Activated CD4-positive, alpha-beta memory T cell treated with anti-CD3 and anti-CD28 coated beads for 36 hours (primary cell): ENCODE measurements at places on chromosomes 2 and 18. TPM values are rescaled to one million over a fixed set of nuclear protein-coding genes. Genes with fewer than 3 reads are reported as not detected.

The TTR gene
- total RNA-seq, result not detected

The VIT gene
- total RNA-seq, result not detected

The PLCL1 gene
- total RNA-seq, result 1.7 TPM

The LYPD1 gene
- total RNA-seq, result not detected

The GTF2A1L gene
- not detected for total RNA-seq

The ACP1 gene
- 127 TPM for total RNA-seq

The IL1F10 gene
- total RNA-seq, result not detected

The ANKRD30B gene
- not detected for total RNA-seq

The SERPINB13 gene
- not detected for total RNA-seq

The ALS2 gene
- 12.6 TPM for total RNA-seq

The UXS1 gene
- 39.2 TPM for total RNA-seq

The FHOD3 gene
- total RNA-seq, result not detected

The SFTPB gene
- not detected for total RNA-seq

The APLF gene
- 3.1 TPM for total RNA-seq

The OLA1 gene
- total RNA-seq, result 117 TPM

DNA sequence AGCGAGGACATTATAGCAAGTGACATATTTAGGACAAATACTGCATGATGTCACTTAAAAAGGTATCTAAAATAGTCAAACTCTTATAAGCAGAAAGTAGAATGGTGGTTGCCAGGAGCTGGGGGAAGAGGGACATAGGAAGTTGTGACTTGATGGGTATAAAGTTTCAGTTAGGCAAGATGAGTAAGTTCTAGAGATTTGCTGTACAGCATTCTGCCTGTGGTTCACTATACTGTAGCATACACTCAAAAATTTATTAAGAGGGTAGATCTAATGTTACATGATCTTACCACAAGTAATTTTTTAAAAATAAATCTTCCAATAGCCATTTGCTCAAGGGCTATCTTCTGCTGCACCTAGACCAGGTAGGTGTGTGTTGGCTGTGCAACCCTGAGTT, 78.1 kb upstream of the NPAS2 start:
- no peaks in the 10 kb centered on the region for H3K36me3 ChIP-seq
- DNase-seq, result peak; percentile 14
- H3K27me3 ChIP-seq, result no peaks in the 10 kb centered on the region
- H3K27ac ChIP-seq, result no peak overlapping the region
- H3K4me3 ChIP-seq, result no peak overlapping the region

DNA sequence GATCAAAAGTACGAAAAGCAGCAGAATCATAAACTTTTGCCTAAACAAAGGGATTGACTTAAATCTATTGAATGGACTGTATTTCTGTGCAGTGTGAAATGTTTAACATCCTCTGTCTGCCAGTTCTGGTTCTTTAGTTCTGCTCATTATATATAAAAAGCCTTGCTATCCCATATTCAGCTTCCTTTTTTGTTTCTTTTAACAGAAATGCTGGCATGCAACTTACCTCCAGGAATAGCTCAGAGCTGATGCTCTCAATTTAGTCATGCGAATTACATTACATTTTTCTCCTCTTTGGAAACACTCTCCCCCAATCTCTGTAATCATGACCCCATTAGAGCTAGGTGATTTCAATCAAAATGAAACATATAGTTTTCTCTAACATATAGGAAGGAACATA, 73.6 kb downstream of the SPHKAP start:
- no peak overlapping the region for H3K27ac ChIP-seq
- H3K36me3 ChIP-seq, result no peaks in the 10 kb centered on the region
- no peaks in the 10 kb centered on the region for H3K4me1 ChIP-seq
- no peaks in the 10 kb centered on the region for H3K27me3 ChIP-seq
- DNase-seq, result no peak

DNA sequence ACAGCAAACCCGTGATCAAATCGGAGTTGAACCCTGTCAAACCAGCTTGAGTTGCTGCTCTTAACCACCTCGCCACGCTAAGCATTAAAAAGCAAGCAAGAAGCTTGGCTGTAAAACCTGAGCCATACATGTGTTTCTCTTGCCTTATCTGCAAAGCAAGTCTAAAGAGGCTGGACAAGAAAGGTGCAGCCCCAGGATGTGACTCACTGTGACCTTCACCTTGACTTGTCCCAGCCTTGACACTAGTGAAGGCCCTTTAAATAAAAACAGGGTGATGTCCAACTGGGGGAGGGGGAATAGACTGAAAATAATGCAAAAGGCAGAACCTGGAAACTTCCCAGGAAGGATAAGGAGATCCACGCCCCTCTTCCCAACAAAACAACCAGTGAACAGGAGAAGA, 127.6 kb upstream of the NPAS2 start:
- no peak overlapping the region for H3K27ac ChIP-seq
- peaks cover 7% of the 10 kb centered on the region for H3K36me3 ChIP-seq
- no peak overlapping the region for H3K4me3 ChIP-seq
- no peak for DNase-seq
- H3K27me3 ChIP-seq, result peaks cover 7% of the 10 kb centered on the region

- H3K36me3 ChIP-seq, result no peaks in the 10 kb centered on the region
- H3K27me3 ChIP-seq, result peaks cover 2% of the 10 kb centered on the region
- H3K27ac ChIP-seq, result no peak overlapping the region
- DNase-seq, result no peak
- no peaks in the 10 kb centered on the region for H3K4me1 ChIP-seq
- H3K4me3 ChIP-seq, result no peak overlapping the region
Observed at GRCh38 chr2:224004105-224004695, 34.9 kb downstream of the SERPINE2 start.

- no peak for DNase-seq
- H3K27me3 ChIP-seq, result peaks cover 87% of the 10 kb centered on the region
- peaks cover 1% of the 10 kb centered on the region for H3K36me3 ChIP-seq
- no peak overlapping the region for H3K4me3 ChIP-seq
Observed at GRCh38 chr2:222311319-222311977, 12.7 kb upstream of the PAX3 start.

DNA sequence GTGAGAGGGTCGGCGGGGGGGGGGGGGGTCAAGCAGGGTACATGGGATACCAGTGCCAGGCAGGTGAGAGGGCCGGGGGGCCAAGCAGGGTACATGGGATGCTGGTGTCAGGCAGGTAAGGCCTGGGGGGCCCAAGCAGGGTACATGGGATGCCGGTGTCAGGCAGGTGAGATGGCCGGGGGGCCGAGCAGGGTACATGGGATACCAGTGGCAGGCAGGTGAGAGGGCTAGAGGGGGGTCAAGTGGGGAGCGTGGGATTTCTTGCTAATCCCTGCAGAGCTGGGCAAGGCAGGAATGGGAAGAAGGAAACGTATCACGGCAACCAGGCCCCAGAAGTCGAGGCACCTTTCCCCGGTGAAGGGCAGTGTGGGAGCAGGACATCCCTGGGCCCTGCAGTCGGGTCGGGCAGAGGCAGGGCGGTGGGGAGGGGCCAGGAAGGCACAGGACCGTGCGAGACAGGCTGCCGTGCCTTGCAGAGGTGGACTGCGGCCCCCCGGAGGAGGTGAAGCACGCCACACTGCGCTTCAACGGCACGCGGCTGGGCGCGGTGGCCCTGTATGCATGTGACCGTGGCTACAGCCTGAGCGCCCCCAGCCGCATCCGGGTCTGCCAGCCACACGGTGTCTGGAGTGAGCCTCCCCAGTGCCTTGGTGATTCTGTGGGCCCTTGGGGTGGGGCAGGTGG, 49.3 kb downstream of the MTERF4 start:
- no peak overlapping the region for H3K4me3 ChIP-seq
- no peak for DNase-seq
- H3K4me1 ChIP-seq, result no peaks in the 10 kb centered on the region
- H3K27me3 ChIP-seq, result no peaks in the 10 kb centered on the region

DNA sequence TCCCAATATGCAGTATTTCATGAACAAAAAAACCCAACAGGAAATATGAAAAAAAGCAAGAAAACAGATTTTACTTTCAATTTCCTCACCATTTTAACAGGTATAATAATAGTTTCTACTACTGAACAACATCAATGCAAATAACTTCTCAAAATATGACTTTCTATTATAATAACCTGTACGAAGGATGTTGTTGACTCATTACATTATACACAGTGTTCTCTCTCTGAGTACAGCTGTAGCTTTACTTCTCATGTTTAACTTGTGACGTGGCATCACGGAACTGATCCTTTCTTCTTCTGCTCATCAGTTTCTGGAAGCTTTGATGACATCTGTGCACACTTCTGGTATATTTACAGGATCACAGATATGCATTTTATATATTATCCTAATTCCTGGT, 40.0 kb downstream of the FAM228A start:
- peaks cover 34% of the 10 kb centered on the region for H3K36me3 ChIP-seq
- peak; percentile 23 for DNase-seq
- no peak overlapping the region for H3K27ac ChIP-seq
- H3K4me3 ChIP-seq, result no peak overlapping the region
- H3K4me1 ChIP-seq, result peaks cover 13% of the 10 kb centered on the region

- no peaks in the 10 kb centered on the region for H3K27me3 ChIP-seq
- H3K4me3 ChIP-seq, result peak overlapping the region; percentile 14
Observed at GRCh38 chr18:2994020-2994589, 18.8 kb downstream of the LPIN2 start.

- H3K36me3 ChIP-seq, result no peaks in the 10 kb centered on the region
- no peak overlapping the region for H3K4me3 ChIP-seq
- no peaks in the 10 kb centered on the region for H3K4me1 ChIP-seq
- no peaks in the 10 kb centered on the region for H3K27me3 ChIP-seq
- H3K27ac ChIP-seq, result no peak overlapping the region
Observed at GRCh38 chr18:48627216-48627615, 88.4 kb downstream of the CTIF start.

DNA sequence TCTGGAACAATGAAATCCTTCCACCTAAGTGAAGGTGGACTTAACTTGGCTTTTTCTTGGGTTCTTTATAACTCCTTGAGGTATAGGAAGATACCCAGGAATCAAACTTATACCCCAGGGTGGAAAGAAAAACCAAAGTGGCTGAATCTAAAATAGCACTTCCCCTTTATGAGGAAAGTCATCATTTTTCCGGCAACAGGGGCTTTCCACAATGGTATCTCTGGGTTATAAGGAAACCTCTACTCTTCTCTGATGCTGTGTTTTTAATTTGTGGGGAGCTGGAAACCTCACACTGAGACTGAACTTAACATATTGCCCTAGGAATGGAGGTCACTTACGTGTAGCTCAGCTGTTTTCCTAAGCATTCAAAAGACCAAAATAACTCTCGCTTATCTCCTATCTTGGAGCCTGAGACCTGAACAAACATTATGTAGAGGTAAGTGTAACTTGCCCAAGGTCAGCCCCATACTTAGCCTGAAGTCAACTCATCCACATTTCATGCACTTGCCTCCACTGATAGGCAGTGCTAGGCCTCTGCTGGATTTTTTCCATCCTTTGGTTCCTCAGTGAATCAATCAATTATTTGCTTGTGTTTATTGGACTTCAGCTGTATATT, 117.9 kb downstream of the SETBP1 start:
- H3K27me3 ChIP-seq, result peaks cover 3% of the 10 kb centered on the region
- no peak for DNase-seq
- no peak overlapping the region for H3K4me3 ChIP-seq
- peaks cover 4% of the 10 kb centered on the region for H3K36me3 ChIP-seq

- H3K4me3 ChIP-seq, result peak overlapping the region; percentile 28
- no peak overlapping the region for H3K27ac ChIP-seq
- H3K27me3 ChIP-seq, result peaks cover 43% of the 10 kb centered on the region
Observed at GRCh38 chr2:218873359-218874194, 7.1 kb upstream of the WNT10A start.

GRCh38 chr2:176126929-176127773, 2.4 kb upstream of the HOXD8 start:
- peaks cover 28% of the 10 kb centered on the region for H3K4me1 ChIP-seq
- H3K27ac ChIP-seq, result no peak overlapping the region
- DNase-seq, result peak; percentile 67
- H3K27me3 ChIP-seq, result peaks cover 74% of the 10 kb centered on the region
- H3K36me3 ChIP-seq, result peaks cover 3% of the 10 kb centered on the region
- H3K4me3 ChIP-seq, result no peak overlapping the region

DNA sequence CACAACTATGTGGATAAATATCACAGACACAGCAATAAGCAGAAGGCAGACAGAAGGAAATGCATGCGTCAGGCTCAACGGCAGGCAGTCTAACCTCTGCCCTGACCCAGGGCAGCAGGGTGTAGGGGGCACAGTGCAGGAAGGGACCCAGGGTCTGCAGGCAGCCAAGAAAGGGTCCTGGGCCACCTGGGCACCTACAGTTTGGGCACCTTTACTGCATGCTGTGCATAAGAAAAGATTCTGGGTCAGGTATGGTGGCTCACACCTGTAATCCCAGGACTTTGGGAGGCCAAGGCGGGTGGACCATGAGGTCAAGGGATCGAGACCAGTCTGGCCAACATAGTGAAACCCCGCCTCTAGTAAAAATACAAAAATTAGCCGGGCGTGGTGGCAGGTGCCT, 17.7 kb downstream of the PASK start:
- no peak for DNase-seq
- H3K4me3 ChIP-seq, result no peak overlapping the region
- no peak overlapping the region for H3K27ac ChIP-seq
- H3K36me3 ChIP-seq, result peaks cover 64% of the 10 kb centered on the region
- H3K27me3 ChIP-seq, result no peaks in the 10 kb centered on the region

- DNase-seq, result no peak
- no peaks in the 10 kb centered on the region for H3K4me1 ChIP-seq
- H3K36me3 ChIP-seq, result no peaks in the 10 kb centered on the region
- H3K27me3 ChIP-seq, result no peaks in the 10 kb centered on the region
Observed at GRCh38 chr18:22606563-22607283, 189.0 kb upstream of the CTAGE1 start.

GRCh38 chr18:50182511-50182910, 12.4 kb downstream of the MYO5B start:
- H3K36me3 ChIP-seq, result no peaks in the 10 kb centered on the region
- H3K27me3 ChIP-seq, result peaks cover 18% of the 10 kb centered on the region
- no peak overlapping the region for H3K4me3 ChIP-seq
- H3K4me1 ChIP-seq, result no peaks in the 10 kb centered on the region
- no peak overlapping the region for H3K27ac ChIP-seq

- peak overlapping the region; percentile 54 for H3K4me3 ChIP-seq
- H3K27ac ChIP-seq, result no peak overlapping the region
- no peak for DNase-seq
- peaks cover 62% of the 10 kb centered on the region for H3K4me1 ChIP-seq
Observed at GRCh38 chr2:196195302-196195701, 23.9 kb upstream of the STK17B start.

DNA sequence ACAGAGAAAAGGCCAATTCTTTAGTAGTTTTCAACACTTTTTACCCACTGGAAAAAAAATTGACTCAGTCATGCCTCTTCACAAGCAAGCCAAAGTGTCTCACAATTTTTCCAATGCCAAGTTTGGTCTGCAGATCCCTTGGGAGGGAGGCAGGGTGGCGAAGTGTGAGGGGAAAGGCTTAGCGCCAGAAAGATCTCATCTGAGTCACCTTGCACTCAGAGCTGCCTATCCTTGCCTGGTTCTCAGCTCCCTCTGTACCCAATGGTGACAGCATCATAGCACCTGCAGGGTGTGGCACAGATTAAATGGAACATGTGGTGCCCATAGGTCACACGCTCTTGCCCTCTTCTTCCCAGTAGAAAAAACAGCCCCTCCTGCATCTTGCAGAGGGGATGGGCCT, 55.2 kb upstream of the GYPC start:
- DNase-seq, result no peak
- peaks cover 11% of the 10 kb centered on the region for H3K36me3 ChIP-seq
- no peak overlapping the region for H3K4me3 ChIP-seq
- no peak overlapping the region for H3K27ac ChIP-seq
- H3K4me1 ChIP-seq, result no peaks in the 10 kb centered on the region
